Activated T-helper 1 cell treated with Interleukin-2 at 50 U/mL for 16 hours (primary cell): ENCODE measurements at places on chromosomes 16 and 17.
A peak's percentile ranks its signal among the peaks of the same experiment; 100 is the strongest.

- no peak for DNase-seq
Observed at GRCh38 chr16:22262460-22262859, 34.7 kb upstream of the POLR3E start.

DNA sequence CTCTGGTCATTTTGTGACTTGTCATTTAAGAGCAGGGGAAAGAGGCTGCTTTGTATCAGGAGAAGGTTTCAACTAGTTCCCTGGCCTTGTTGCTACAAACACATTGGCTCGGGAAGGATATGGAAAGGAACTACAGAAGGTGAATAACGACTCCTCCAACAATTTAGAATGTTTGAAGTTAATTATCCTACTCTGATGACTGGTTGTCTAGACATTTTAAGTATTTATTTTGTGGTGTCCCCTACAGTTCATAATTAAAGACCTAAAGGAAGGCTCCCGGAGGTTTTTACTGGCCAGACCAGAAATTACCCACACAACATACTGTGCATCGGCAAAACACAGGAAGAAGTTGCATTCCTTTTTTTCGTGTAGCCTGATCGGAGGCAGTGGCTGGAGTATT, 515.8 kb upstream of the SALL1 start:
- DNase-seq = no peak

DNA sequence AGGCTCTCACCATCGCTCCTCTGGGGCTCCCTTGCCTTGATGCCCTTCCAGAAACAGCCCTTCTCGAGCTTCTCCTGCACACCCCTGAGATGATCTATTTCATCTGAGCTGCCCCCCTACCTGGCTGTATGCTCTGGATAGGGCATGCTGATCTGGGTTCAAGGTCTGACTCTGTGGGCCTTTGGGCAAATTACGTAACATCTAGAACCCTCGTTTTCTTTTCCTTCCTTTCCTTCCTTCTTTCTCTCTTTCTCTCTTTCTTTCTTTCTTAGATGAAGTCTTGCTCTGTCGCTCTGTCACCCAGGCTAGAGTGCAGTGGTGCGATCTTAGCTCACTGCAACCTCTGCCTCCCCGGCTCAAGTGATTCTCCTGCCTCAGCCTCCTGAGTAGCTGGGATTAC, 20.3 kb downstream of the TNS4 start:
- DNase-seq = no peak

DNA sequence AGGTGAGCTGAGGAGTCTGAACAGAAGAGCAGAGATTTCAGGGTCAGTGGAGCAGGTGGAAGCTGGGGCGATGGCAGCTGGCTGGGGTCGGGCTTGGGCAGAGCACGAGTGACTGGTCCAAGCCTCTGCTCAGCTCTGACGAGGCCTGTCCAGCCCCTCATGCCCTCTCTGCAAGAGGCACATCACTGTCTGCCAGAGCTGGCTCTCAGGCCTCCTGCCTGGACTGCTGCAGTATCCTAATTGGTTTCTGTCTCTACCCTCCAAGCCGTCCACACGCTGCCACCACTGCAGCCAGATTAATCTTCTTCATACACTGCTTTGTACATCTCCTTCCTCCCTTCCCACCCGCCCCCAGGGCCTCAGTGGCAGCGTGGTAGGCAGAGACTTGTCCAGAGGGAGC, 25.4 kb downstream of the CACNA1G start:
- DNase-seq = no peak

DNA sequence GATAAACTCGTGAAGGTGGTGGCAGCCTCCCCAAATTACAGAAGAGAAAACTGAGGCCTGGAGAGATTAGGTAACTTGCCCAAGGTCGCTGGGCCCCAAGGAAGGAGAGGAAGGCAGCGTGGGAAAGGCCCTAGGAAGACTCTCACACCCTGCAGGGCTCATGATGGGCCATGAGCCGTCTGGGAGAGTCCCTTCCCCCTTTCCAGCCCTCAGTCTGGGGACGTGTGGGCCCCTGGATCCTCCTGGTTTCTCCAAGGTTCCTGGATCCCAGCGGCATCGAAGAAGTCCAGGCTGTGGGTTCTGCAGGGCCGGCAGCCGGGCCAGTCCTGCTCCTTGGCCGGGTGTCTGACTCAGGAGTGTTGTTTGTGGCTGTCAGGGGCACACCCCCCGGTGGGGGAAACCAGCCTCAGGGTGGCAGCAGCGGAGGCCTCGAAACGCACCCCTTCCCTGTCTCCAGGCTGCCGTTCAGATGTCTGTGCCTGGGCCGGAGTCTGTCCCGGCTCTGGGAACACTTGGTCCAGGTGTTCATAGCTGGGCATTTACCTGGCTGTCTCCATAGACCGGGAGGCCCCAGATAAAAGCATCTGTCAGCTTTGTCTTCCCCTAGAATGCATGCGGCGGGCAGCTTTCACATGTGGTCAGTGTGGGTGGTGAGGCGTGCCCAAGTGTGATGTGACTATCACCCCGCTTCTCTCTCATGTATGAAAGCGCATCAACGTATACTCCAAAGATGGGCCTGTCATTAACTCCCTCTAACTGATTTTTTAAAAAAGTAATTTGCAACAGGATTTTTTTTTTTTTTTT, 3.7 kb upstream of the RAP1GAP2 start:
- peak; percentile 44 for DNase-seq

- DNase-seq = no peak
Observed at GRCh38 chr16:17222871-17223401, 247.8 kb downstream of the XYLT1 start.

DNA sequence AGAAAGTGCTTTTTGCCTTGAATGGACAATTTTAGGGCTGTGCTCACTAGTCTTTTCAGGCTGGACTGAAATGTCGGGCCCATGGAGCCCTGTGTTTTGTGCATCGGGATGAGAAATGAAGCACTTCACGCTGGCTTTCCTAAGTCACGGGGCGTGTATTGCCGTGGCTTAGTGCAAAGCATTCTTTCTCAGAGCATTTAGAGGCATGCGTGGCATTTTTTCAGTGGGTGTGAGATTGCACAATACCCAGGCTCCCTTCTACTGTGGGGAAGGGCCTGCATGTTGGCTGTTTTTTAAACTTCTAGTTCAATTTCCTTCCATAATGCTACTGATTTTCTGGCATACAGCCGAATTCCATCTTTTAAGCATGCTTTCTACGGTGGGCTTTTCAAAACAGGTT, 12.6 kb upstream of the POLR3E start:
- DNase-seq = no peak

DNA sequence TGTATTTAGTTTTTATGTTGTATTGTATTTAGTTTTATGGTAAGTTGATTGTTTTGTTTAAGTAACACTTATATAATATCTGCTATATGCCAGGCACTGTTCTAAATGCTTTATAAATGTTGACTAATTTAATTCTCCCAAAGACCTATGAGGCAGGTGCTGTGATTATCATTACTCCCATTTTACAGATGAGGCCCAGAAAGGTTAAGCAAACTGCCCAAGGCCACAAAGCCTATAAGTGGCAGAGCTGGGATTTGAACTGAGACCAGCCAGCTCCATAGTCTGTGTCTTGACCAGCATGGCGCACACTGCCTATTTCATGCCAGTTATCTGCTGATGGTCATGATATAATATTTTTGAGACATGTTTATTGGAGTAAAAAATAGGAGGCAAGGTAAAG, 24.0 kb downstream of the IL21R start:
- no peak for DNase-seq

DNA sequence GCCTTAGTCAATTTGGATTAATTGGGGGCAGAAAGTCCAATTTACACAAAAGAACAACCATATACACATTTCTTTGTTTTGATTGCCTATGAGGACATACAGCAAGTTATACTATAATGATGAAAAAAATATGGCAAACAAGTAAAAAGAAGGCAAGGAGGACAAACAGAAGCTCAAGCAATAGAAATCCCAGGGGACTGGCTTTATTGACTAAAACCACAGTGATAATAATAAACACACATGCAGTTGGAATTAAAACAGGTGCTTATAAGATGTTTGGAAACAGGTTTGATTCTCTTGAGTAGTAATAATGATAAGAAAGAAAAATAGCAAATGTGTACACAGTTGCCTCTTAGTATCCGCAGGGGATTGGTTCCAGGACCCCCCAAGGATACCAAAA, 176.4 kb downstream of the SHISA9 start:
- DNase-seq = no peak

DNA sequence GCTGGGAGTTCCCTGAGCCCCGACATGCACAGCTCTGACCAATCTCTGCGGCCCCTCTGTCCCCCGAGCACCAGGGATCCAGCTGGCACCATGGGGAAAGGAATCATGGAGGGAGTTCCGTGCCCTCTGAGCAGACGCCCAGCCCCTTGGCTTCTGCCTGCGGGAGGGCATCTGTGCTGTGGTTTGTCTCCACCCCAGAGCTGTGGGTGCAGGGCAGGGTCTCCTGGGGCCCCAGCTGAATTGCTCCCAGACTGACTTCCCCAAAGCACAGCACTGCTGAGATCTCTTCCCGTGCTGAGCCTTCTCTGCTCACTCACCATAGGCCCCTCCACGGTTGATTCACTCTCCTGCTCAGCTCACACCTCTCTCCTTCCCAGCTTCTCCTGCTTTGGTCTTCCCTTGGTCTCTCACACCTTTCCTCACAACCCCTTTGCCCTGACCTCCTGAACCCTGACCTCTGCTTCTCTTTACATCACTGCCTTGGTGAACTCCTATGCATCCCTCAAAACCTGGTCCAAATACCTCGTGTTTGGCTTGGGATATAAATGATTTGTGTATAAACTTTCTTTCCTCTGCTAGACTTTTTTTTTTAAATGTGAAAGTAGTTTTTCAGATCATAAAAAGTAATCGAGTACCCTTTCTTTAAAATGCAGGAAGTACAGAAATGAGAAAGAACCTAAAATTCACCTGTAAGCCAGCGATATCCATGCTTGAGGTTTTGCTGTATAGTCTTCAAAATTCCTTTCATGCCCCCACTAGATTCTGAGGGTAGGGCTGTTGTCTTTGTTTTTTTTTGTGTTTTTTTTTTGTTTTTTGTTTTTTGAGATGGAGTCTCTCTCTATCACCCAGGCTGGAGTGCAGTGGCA, 265.3 kb downstream of the SEC14L1 start:
- DNase-seq = no peak

- no peak for DNase-seq
Observed at GRCh38 chr17:76390003-76390421, 5.6 kb downstream of the SPHK1 start.

GRCh38 chr16:73845238-73846006, 451.2 kb upstream of the PSMD7 start:
- DNase-seq = no peak

DNA sequence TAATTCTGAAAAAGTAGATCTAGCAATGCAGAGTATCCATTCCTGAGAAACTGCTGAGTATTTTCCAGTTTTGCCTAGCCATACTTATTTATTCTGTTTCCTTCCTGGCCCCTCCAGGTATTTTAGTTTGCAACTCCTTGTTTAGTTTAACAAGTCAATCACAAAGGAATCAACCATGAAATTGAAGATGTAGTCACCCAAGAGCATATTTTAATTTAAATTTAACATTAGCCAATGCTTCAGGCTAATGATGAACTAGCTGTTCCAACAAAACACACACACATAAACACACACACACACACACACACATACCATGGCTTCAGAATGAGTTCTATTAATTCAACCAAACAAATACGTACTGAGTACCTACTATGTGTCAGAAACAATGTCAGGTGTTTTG, 332.8 kb upstream of the ERCC4 start:
- DNase-seq = no peak

DNA sequence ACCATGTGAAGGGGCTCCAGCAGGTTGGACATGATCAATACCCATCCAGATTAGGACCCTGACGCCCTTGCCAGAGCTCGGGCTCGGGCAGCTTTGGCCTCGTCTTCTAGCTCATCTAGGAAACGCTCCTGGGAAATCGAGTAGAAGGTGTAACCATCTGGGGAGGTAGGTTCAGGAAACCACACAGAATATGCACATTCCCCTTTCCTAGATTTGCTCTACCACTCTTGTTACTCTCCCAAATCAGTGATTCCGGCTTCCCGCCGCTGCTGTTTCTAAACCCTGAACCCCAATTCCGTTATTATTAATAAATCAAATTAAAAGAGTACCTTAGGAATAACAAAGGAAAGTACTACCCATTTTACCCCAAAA, 507 bp downstream of the COA3 start:
- DNase-seq = no peak

GRCh38 chr16:48687421-48688038, 77.5 kb upstream of the N4BP1 start:
- no peak for DNase-seq

DNA sequence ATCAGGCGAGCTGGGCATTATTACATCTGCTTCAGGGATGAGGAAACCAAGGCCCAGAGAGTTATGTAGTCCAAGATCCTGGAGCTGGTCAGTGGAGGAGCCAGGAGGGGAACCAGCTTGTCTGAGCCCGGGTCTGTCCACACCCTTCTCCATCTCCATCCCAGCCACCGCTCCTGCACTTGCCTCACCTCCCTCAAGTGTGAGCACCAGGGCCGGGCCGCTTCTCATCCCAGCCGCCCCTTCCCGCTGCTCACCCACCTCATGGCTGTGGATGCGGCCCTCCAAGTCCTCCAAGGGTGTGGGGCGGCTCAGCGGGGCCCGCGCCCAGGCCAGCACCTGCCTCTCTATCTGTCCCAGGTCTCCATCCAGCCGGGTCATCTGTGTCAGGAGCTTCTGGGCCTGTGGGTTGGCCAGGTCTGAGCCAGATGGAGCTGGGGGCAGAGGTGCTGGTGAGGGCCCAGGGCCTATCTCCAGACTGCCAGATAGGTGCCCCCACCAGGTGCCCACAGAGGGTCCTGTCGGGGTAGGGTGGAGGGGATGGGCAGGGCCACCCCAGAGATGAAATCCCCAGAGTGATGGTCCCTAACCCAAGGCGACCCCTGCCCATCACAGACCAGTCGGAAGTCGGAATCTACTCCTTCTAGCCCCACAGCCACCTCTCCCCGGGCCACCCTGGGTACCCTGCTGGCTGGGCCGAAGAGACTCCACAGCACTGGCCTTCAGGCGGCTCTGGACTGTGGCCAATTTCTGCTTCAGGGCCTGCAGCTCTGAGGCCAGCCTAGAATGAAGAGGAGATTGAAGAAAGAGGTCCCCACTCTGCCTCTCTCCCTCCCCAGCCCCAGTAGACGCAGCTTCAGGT, 9.4 kb downstream of the EVPL start:
- no peak for DNase-seq

GRCh38 chr17:16516594-16517051, 24.6 kb upstream of the LRRC75A start:
- no peak for DNase-seq
